Neural progenitor cell (in vitro differentiated cells): ENCODE measurements at places on chromosomes 11 and 22. TPM values are rescaled to one million over a fixed set of nuclear protein-coding genes. Genes with fewer than 3 reads are reported as not detected.

Gene SLC6A5
- not detected in 2 replicates for total RNA-seq

- no peak for DNase-seq
Measured at GRCh38 chr11:17768547-17768946, 34.0 kb downstream of the KCNC1 start.

Gene ROBO3
- 12.6 and 30.7 TPM in 2 replicates for total RNA-seq

GRCh38 chr11:384511-384910 is 9.5 kb upstream of the PKP3 start:
- no peak for DNase-seq

Gene KRTAP5-10
- 0.12 TPM in 1 of 2 replicates, not detected in the other for total RNA-seq
